Activated effector memory CD4-positive, alpha-beta T cell treated with Interleukin-2 at 50 U/mL for 16 hours (primary cell): ENCODE measurements at places on chromosomes 6 and 20.

- no peak for DNase-seq
These were observed 32.5 kb downstream of the AKAP7 start for GRCh38 chr6:131167773-131168172.

DNA sequence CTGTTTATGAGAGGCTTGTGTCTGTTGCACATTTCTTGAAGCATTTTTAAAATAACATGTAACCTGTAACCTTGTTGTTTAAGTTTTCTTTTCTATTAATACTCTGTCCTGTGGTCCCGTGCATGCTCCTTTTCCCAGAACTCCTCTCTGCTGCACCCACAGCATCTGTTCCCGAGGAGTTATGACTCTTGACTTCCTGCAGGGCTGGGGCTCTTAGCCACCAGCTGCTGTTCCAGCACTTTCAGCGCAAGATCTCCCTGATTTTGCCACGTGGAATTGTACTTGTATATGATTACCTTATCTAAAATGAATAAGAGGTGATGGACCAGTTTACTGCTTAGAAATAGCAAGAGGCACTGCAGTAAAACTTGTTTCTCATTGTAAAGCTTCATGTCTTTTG lies 150.6 kb downstream of the QKI start:
- no peak for DNase-seq

DNA sequence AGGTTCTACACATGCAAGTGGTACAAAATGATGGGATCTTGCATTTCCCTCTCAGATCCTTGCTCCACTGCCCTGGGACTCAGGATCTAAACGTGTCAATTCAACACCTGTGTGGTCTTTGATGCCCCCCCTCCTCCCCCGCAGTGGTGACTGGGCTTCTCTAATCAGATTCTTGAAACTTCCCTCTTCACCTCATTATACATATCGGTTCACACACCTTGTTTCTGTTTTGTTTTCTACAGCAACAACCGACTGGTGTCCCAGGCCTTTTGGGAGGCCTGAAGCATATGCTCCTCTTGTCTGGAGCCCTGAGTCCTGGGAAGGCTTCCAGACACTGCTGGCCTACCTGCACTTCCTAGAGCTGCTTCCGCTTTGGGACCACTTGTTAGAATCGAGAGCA lies 20.0 kb downstream of the SAMD3 start:
- no peak for DNase-seq

DNA sequence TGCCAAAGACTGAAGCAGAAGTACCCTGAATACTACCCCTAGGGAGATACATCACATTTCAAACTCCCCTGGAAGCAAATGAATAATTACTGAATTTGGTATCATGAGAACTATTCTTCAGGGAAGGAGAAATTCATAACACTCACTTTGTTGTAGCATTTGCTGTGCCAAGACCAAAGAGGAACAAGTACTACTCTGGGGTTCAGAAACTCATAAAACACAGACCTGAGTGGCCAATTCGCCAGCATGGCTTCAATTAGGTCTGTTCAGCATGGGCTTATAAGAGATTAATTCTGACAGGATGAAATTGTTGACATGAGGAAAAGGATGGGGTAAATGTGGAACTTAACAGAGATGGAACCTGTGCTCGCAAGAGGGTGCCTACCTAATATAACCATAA lies 6.5 kb downstream of the ELOVL5 start:
- DNase-seq, result no peak
